ENCODE measurements at places on chromosomes 4 and X. TPM values are rescaled to one million over a fixed set of nuclear protein-coding genes. Genes with fewer than 3 reads are reported as not detected.

The DDX53 gene
- not detected for polyA plus RNA-seq

The CLNK gene
- polyA plus RNA-seq: not detected

The BRS3 gene
- polyA plus RNA-seq: not detected

The BEX1 gene
- polyA plus RNA-seq: 78.1 TPM

DNA sequence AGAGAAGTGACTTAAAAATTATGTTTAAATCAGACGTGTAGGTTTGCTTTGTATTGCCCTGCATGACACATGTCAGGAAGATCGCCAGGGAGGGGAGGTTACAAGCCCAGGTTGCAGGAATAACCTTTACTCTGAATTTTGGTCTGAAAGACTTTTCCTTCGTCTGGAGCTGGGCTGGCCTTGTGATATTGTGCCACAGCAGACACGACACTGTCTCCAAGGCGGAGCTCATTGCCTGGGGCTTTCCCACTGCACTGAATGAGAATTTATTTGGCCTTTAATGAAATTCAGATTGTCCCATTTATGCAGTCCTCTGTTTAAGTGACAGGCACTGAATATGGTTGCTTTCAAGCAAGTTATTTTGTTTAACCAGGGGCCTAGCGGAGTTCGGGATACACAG lies 45.1 kb downstream of the RHOH start:
- no peaks in the 10 kb centered on the region for H3K27me3 ChIP-seq
- H3K4me1 ChIP-seq: peaks cover 4% of the 10 kb centered on the region
- no peak overlapping the region for H3K27ac ChIP-seq
- no peak overlapping the region for H3K4me3 ChIP-seq

The CLGN gene
- 28.2 TPM for polyA plus RNA-seq

DNA sequence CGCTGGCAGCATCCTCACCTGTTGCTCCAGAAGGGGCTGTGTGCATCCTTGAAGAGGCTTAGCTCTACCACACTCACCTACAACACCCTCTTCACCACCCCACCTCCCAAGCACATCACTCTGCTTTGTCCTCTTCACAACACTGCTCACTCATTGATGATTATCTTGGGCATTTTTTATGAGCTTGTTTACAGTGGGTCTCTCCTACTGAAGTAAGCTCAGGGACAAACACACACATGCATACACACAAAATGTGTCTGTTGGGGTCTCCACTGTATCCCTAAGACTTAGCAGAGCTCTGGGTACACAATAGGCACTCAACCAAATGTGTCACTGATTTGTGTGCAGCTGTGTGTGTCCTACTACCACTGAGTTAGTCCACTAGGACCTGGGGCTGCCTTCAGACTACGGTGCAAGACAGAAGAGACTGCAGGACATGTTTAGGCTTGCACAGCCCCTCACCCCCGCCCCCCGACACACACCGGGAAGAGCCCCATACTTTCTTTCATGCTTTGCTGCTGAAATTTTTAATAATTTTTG lies 1.3 kb upstream of the GABRE start:
- no peak for DNase-seq
- no peaks in the 10 kb centered on the region for H3K36me3 ChIP-seq
- H3K4me1 ChIP-seq: no peaks in the 10 kb centered on the region
- no peak overlapping the region for H3K4me3 ChIP-seq
- no peak overlapping the region for H3K27ac ChIP-seq

The PLP1 gene
- polyA plus RNA-seq: 1.1 TPM

GRCh38 chr4:7078025-7078424 lies 10.2 kb upstream of the GRPEL1 start:
- H3K36me3 ChIP-seq: no peaks in the 10 kb centered on the region
- no peak overlapping the region for H3K27ac ChIP-seq
- H3K4me1 ChIP-seq: no peaks in the 10 kb centered on the region
- DNase-seq: no peak

DNA sequence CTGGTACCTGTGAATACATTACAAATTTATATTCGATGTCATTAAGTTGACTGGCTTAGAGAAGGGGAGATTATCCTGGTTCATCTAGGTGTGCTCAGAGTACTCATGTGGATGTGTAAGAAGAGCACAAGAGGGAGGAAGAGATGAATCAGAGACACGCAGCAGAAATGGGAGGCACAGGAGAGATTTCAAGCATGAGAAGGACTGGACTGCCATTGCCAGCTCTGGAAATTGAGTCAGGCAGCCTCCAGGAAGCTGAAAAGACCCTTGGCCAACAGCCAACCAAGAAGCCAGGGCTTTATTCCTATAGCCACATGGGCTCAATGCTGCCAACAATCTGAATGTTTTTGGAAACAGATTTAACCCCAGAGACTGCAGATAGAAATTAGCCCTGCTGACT lies 1390.0 kb downstream of the STIM2 start:
- no peaks in the 10 kb centered on the region for H3K4me1 ChIP-seq
- no peak for DNase-seq
- no peak overlapping the region for H3K27ac ChIP-seq
- H3K27me3 ChIP-seq: no peaks in the 10 kb centered on the region

DNA sequence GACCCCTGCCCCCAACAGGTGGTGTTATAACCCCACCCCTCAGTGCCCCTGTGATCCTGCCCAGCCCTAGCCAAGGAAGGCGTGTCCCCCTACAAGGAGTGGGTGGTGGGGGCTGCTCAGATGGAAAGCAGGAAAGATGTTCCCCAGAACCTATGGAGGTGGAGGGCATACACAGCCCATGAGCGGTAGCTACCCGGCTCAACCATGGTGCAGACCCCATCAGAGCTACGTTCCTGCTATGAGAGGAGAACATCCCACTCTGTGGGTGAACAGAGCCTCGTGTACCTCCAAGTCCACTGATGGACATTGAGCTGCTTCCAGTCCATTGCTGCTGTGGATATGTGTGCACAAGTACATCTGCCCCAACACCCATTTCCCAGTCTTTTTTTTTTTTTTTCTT lies 71.1 kb downstream of the SHOX start:
- no peaks in the 10 kb centered on the region for H3K27me3 ChIP-seq
- H3K27ac ChIP-seq: no peak overlapping the region
- no peaks in the 10 kb centered on the region for H3K4me1 ChIP-seq
- no peak overlapping the region for H3K4me3 ChIP-seq
- H3K36me3 ChIP-seq: no peaks in the 10 kb centered on the region

DNA sequence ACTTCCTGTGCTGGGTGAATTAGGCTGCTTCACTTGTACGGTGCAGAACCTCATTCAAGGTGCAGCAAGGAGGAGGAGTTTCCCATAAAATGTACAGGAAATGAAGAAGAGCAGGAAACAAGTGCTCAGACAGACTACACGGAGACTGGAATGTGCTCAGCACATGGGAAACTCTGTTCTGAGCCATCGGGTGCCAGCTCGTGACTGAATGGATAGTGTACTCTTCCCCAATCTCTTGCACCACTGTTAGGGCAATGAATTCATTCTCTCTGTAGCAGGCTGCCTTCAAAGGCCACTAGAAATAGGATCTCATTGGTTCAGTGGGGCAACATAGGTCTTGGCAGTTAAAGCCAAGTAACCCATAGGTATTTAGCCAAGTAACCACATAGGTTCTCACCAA lies 200.0 kb upstream of the LDB2 start:
- H3K4me1 ChIP-seq: no peaks in the 10 kb centered on the region
- no peak for DNase-seq
- no peak overlapping the region for H3K27ac ChIP-seq

DNA sequence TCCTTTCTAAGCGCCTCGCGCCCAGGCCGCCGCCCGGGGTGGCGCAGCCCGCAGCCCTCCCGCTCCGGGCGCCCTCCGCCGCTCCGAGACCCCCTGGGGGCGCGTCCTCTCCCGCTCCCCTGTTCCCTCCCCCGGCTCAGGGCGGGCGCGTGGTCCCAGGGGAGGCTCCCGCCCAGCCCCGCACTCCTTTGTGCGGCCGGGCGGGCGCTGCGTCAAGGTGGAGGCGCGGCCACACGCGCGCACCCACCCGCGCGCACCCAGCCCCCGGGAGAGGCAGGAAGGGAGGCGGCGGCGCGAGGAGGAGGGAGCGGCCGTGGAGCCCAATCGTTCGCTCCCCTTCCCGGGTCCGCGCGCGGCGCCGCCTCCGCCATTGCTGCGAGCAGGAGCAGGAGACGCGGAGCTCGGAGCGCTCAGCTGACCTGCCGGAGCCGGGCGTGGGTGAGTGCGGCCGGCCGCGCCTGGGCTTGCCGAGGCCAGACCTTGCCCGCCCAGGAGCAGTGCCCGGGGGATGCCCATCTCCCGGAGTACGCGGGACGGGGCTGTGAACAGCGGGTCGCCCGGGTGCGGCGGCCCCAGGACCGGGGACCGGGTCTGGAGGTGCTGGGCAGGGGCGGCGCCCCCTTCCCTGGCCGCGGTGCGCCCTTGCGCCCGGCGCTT lies at the start of gene NSG1:
TSS of gene NSG1 (plus strand) at position 367 of the 657 bp plus-strand sequence. CDS start 528 bp downstream, outside the sequence.
- H3K4me3 ChIP-seq: peak within 1 kb of the TSS; percentile 75
- peaks cover 64% of the 10 kb centered on the region for H3K27me3 ChIP-seq
- H3K4me1 ChIP-seq: peaks cover 5% of the 10 kb centered on the region
- no peak within 1 kb of the TSS for H3K27ac ChIP-seq
- H3K36me3 ChIP-seq: no peaks in the 10 kb centered on the region

The PPBP gene
- not detected for polyA plus RNA-seq

The RPS6KA6 gene
- 2.6 TPM for polyA plus RNA-seq

The FGF2 gene
- 3.9 TPM for polyA plus RNA-seq

GRCh38 chr4:5218376-5219069 lies 167.2 kb downstream of the STK32B start:
- H3K36me3 ChIP-seq: no peaks in the 10 kb centered on the region
- H3K4me3 ChIP-seq: no peak overlapping the region
- H3K27ac ChIP-seq: no peak overlapping the region
- no peaks in the 10 kb centered on the region for H3K4me1 ChIP-seq
- DNase-seq: no peak

DNA sequence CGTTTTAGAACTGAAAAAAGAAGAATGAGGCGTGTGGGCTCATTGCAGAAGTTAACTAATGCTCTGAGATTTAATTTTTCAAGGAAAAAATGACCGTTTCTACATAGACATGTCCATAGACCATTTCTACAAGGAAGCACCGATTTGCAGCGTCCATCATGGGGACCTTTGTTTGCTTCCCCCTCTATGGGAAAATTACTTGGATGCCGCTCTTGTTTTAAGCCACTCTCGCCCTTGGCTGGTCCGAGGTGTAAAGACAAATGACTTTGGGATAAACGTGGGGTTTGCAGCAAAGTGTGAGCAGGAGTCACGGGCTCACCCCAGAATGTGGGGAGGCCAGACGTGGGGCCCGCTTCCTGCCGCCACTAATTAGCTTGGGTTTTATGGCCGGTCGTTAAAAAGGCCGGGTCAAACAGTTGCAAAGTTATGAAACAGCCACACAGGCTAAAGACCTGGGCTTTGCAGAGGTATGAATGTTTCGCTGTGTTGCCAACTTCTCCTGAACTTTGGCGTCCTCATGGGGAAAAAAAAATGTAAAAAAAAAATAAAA lies 235.9 kb downstream of the SHOX start:
- H3K27me3 ChIP-seq: no peaks in the 10 kb centered on the region
- peak; percentile 16 for DNase-seq
- H3K4me1 ChIP-seq: no peaks in the 10 kb centered on the region
- no peak overlapping the region for H3K27ac ChIP-seq
- no peaks in the 10 kb centered on the region for H3K36me3 ChIP-seq

DNA sequence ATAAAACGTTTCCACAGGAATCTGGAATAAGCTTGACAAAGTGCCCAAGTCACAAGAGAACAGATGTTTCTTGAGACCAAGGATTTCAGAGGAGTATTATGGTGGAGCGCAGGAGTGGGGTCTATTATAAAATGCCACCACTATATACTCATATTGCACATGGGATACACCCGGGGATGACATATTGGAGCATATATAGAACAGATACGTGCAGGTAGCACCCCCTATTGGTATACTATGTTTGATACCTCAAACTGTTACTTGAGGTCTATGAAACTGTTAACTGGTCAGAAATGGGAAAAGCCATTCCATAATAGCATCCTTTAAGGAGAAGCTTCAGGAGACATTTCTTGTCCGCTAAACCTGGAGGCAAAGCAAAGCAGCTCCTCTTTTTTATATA lies 86.0 kb downstream of the PCYT1B start:
- H3K27me3 ChIP-seq: no peaks in the 10 kb centered on the region
- DNase-seq: no peak
- no peaks in the 10 kb centered on the region for H3K4me1 ChIP-seq

DNA sequence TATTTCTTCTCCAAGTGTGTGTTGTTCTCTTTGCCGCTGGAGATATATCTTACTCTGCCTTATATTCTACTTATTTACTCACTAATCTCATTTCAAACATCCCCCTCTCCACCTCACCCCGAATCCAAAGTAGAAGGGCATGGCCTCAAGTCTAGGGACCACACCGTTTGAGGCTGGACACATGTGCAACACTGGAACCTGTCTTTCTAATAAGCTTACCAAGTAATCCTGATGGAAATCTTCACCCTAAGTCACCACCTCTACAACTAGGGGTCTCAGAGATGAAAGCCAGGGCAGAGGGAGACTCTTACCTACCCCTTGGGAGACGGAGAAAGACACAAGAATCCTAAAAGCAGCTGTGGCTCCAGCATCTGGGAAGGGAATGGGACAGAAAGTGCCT lies 6.0 kb downstream of the PROM1 start:
- H3K36me3 ChIP-seq: no peaks in the 10 kb centered on the region
- peaks cover 7% of the 10 kb centered on the region for H3K4me1 ChIP-seq
- no peak overlapping the region for H3K27ac ChIP-seq
- DNase-seq: no peak
- no peak overlapping the region for H3K4me3 ChIP-seq

The COL25A1 gene
- polyA plus RNA-seq: 0.28 TPM

DNA sequence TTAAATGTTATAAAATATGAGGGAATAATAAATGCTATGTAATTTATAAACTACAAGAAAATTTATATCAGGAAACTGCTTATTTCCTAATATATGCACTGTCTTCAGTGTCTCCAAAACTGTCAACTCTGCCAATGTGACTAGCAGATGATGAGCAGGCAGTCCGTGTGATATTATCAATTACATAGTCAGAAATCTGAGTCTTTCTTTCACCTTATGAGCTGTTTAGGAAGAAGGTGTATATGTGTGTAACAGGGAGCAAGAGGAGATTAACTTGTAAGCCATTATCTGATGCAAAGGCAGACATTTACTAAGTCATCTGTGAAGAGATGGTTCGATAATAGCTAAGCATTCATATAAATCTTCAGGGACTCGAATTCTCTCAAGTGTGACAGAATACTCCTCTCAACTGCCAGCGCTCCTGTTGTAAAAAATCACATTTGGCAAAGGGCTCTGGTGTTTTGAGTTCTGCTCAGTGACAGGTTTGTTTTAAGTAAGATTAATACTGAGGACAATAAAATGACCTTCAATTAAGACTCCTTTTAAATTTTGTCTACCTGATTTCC lies 79.7 kb downstream of the SNCA start:
- H3K27ac ChIP-seq: no peak overlapping the region
- no peaks in the 10 kb centered on the region for H3K27me3 ChIP-seq
- no peaks in the 10 kb centered on the region for H3K36me3 ChIP-seq
- no peak overlapping the region for H3K4me3 ChIP-seq

- H3K27ac ChIP-seq: no peak overlapping the region
- no peak for DNase-seq
- no peak overlapping the region for H3K4me3 ChIP-seq
Measured at GRCh38 chr4:37540486-37540885, 145.7 kb downstream of the RELL1 start.
